Activated T-cell treated with anti-CD3 and anti-CD28 coated beads, Interleukin-2, amount 50 U/mL, for 72 hours (primary cell): ENCODE measurements at places on chromosomes 12 and 14. TPM values are rescaled to one million over a fixed set of nuclear protein-coding genes. Genes with fewer than 3 reads are reported as not detected.

GRCh38 chr14:77018785-77019184 is 9.7 kb downstream of the IRF2BPL start:
- no peak overlapping the region for H3K4me3 ChIP-seq
- no peak for DNase-seq
- peaks cover 31% of the 10 kb centered on the region for H3K4me1 ChIP-seq
- no peaks in the 10 kb centered on the region for H3K27me3 ChIP-seq

DNA sequence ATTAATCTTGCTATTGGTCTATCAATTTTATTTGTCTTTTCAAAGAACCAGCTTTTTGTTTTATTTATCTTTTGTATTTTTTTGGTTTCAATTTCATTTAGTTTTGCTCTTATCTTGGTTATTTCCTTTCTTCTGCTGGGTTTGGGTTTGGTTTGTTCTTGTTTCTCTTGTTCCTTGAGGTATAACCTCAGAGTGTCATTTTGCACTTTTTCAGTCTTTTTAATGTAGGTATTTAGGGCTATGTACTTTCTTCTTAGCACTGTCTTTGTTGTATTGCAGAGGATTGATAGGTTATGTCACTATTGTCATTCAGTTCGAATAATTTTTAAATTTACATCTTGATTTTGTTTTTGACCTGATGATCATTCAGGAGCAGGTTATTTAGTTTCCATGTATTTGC is 92.7 kb upstream of the DCD start:
- DNase-seq: no peak
- H3K4me1 ChIP-seq: peaks cover 18% of the 10 kb centered on the region
- peak overlapping the region; percentile 31 for H3K27ac ChIP-seq
- H3K4me3 ChIP-seq: peak overlapping the region; percentile 43

- no peak for DNase-seq
- H3K36me3 ChIP-seq: no peaks in the 10 kb centered on the region
- H3K27me3 ChIP-seq: peaks cover 22% of the 10 kb centered on the region
- H3K4me3 ChIP-seq: no peak overlapping the region
- no peak overlapping the region for H3K27ac ChIP-seq
- H3K4me1 ChIP-seq: no peaks in the 10 kb centered on the region
These were observed 155.5 kb upstream of the TMPO start for GRCh38 chr12:98359856-98360255.

DNA sequence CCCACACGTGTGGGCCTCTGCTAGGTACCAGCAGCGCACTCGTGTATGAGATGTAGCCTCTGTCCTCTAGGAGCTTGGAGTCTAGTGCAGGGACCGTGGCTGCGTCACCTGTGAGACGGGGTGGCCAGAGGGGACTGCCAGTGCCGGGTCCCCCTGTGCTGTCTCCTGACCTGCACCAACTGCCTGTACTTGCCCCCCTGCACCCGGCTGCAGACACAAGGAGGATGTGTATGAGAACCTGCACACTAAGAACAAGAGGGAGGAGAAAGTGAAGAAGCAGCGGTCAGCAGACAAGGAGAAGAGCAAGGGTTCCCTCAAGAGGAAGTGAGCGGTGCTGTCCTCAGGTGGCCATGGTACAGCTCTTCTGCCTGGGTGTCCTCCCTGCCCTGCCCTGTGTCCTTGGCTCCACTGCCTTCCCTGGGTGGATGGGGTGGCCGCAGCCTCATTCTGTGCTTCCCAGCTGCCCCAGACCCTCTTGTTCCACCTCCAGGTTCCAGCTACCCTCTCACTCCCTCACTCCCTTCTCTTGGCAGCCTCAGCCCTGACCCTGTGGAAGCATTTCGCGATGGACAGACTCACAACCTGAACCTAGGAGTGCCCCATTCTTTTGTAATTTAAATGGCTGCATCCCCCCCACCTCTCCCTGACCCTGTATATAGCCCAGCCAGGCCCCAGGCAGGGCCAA is 9.6 kb downstream of the PTPN6 start:
- peaks cover 15% of the 10 kb centered on the region for H3K36me3 ChIP-seq
- DNase-seq: peak; percentile 61
- H3K27ac ChIP-seq: peak overlapping the region; percentile 98
- H3K4me3 ChIP-seq: peak overlapping the region; percentile 87
- H3K4me1 ChIP-seq: peaks cover 92% of the 10 kb centered on the region

DNA sequence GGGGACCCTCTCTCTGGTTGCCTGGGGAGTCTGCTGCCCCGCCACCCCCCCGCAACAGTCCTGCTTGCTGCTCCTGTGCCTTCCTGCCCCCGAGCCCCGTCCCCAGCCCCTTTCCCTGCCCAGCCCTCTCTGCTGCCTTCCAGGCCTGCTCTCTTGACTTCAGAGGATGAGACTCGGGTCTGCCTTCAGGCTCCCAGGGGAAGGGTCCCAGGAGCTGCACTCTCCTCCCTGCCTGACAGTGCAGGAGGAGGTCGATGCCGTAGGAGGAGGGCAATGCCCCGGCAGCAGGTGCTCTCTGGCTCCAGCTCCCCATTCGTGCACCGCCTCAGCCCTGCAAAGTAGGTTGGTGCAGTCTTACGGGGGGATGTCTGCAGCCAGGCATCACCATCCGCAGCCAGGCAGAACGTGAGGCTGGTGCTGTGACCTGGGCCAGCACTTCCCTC is 185.1 kb upstream of the C14orf180 start:
- H3K36me3 ChIP-seq: peaks cover 8% of the 10 kb centered on the region
- H3K27ac ChIP-seq: no peak overlapping the region
- DNase-seq: no peak
- no peaks in the 10 kb centered on the region for H3K27me3 ChIP-seq
- peaks cover 56% of the 10 kb centered on the region for H3K4me1 ChIP-seq

DNA sequence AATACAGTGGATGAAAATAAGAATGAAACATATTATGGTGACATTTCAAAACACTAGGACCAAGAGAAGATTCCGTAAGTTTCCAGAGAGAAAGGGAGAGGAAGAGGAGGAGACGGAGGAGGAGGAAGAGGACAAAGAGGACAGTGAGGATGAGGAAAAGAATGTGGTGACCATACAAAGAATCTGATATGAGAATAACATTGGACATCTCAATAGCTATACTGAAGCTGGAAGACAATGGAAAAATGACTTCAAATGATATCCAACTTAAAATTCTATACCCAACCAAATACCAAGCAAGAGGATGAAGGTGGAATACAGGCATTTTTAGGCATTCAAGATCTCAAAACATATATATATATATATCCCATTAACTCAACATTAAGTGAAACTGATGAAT is 173.4 kb downstream of the PAWR start:
- no peak overlapping the region for H3K4me3 ChIP-seq
- H3K36me3 ChIP-seq: peaks cover 3% of the 10 kb centered on the region
- DNase-seq: no peak
- no peak overlapping the region for H3K27ac ChIP-seq
- H3K4me1 ChIP-seq: no peaks in the 10 kb centered on the region

DNA sequence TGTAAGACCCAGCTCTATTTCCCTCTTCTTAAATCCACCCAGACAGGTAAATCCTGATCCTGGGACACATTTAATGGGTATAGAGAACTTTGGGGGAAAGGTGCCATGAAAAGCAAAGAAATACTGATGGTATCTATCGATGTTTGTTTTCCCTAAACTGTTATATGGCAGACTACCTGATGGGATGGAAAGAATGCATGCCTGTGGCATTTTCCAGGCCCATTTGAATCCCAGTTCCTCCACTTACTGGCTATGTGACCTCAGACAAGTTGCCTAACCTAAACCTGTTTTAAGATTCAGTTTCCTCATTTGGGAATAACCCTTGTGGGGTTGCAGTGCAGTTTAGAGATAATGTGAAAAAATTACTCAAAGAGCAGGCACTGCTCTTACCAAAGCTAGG is 404.5 kb downstream of the FUT8 start:
- H3K4me3 ChIP-seq: no peak overlapping the region
- no peaks in the 10 kb centered on the region for H3K27me3 ChIP-seq
- DNase-seq: no peak
- peaks cover 4% of the 10 kb centered on the region for H3K4me1 ChIP-seq
- H3K27ac ChIP-seq: no peak overlapping the region
- H3K36me3 ChIP-seq: no peaks in the 10 kb centered on the region

DNA sequence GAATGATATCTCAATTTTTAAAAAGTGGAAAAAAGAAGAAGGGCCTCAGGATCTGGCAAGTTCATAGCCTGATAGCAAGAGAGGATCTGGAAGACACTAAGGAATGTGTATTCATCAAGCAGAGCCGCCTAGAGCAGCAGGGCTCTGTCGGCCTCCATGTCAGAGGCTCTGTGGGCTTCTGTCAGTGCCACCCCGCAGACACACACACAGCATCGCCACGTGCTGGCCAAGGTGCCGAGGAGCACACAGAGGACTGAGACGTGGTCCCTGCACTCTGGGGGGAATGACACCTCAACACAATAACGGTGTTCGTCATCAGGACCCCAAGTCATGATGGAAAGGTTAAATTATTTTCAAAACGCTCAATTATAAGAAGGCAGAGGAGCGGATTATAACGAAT is 21.3 kb upstream of the PRMT8 start:
- no peaks in the 10 kb centered on the region for H3K27me3 ChIP-seq
- H3K36me3 ChIP-seq: no peaks in the 10 kb centered on the region
- H3K4me1 ChIP-seq: no peaks in the 10 kb centered on the region
- H3K27ac ChIP-seq: no peak overlapping the region
- no peak overlapping the region for H3K4me3 ChIP-seq
- DNase-seq: no peak

DNA sequence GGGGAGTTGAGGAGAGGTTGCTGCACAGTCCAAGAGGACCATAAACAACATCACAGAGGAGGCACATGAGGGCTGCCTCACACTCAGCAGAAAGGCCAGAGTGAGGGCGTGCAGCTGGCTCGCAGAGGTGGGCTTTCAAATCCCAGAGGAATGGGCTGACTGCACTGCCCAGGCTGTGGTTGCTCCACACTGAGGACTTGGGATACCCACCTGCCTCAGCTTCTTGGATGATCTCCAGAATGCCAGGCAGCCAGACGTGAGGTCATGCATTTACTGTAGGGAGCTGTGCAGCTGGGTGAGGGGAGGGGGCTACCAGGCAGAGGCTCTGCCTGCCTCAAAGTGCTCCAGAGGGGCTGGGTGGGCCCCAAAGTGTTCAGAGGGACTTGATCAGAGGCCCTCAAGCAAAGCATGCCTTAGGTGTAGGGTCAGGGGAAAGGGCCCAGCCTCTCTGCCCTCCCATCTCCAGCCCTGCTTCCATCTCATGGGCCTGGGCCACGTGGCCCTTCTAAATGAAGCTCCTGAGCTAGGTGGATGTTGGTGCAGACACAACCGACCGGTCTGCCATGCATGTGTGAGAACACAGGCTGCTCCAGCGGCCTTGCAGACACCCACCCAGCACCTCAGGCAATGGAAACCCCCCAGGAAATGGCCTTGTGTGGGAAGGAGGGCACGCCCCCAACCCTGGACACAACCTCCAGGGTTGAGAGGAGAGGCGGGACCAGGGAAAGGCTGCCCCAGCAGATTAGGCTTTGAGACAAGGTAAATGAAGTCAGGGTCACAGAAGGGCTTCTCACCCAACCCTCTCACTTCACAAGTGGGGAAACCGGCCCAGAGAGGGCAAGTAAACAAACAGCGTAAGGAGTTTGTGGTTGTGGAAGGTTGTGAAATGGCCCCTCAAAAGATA is 90.8 kb downstream of the NTF3 start:
- no peaks in the 10 kb centered on the region for H3K4me1 ChIP-seq
- H3K36me3 ChIP-seq: no peaks in the 10 kb centered on the region
- peaks cover 11% of the 10 kb centered on the region for H3K27me3 ChIP-seq
- no peak overlapping the region for H3K4me3 ChIP-seq
- no peak overlapping the region for H3K27ac ChIP-seq

DNA sequence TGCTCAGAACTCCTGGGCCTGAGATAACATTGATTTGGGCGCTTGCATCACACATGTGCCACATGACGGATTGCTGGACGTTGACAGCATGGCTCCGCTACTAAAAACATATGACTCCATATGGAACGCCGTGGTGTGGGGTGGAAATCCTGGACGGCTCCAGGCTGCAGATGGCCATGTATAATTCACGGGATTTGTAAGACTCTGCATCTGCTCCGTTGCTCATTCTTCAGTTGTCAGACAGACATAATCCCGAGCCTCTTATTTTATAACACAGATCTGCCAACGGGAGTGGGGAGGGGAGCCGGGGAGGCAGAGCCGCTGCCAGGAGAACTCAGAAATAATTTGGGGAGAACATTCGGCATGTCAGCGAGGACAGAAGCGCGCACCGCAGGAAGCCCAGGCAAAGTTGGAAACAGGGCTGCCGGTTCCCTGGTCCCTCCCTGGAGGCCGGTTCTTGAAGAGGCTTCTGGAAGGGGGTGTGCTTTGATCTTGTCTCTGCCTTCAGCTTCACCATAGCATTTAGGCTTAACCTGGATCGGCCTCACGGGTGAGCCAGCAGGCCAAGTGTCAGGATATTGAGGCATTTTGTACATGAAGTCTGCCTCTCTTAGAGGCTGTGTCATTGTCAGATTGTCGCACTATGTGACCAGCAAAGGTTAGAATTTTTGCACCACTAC is 45.8 kb upstream of the MYL2 start:
- no peak for DNase-seq
- no peaks in the 10 kb centered on the region for H3K4me1 ChIP-seq
- no peak overlapping the region for H3K4me3 ChIP-seq
- H3K27me3 ChIP-seq: peaks cover 16% of the 10 kb centered on the region
- no peak overlapping the region for H3K27ac ChIP-seq

DNA sequence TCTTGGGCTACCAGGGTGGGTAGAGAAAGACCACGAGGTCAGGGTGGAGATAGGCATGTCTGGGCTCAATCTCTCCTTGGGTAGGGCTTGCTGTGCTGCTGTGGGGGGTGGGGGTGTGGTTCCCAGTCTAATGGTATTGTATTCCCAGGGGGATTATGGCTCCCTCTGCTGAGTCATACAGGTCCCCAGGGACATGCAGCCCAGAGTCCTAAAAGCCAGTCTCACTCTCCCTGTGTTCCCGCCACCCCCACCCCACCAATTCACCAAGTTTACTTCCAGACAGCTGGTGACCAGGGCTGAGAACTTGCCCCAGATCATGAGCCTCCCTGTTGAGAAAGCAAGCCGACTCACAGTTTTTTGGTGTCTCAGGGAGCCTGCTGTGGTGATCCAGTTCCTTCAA is 367.6 kb downstream of the C12orf75 start:
- no peak for DNase-seq
- no peaks in the 10 kb centered on the region for H3K4me1 ChIP-seq
- no peaks in the 10 kb centered on the region for H3K36me3 ChIP-seq
- H3K27me3 ChIP-seq: no peaks in the 10 kb centered on the region
- H3K27ac ChIP-seq: no peak overlapping the region

USP44 gene
- total RNA-seq: 12.0 TPM

AKAP5 gene
- total RNA-seq: 1.2 TPM

VWF gene
- 0.02 TPM for total RNA-seq

MMAB gene
- 25.5 TPM for total RNA-seq

DAO gene
- total RNA-seq: not detected

HOXC12 gene
- total RNA-seq: not detected

GPR65 gene
- 24.6 TPM for total RNA-seq
